ENCODE measurements at places on chromosomes 5 and 9.

GRCh38 chr5:61159070-61159469, 3.2 kb downstream of the SMIM15 start:
- no peak for DNase-seq

GRCh38 chr9:85425153-85425611, 316.6 kb downstream of the AGTPBP1 start:
- no peak for DNase-seq

DNA sequence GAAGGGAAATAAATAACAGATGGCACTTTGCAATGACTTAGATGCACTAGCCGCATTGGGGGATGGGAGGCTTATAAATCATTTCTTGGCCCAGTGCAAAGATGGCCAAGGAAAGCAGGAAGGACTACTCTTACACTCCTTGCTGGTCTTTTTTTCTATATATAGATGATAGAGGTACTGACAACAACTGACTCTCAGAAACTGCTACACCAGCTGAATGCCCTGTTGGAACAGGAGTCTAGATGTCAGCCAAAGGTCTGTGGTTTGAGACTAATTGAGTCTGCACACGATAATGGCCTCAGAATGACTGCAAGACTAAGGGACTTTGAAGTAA, 1.7 kb downstream of the CCNG1 start:
- DNase-seq, result no peak

GRCh38 chr5:111953351-111954127, 196.5 kb upstream of the NREP start:
- DNase-seq, result no peak

DNA sequence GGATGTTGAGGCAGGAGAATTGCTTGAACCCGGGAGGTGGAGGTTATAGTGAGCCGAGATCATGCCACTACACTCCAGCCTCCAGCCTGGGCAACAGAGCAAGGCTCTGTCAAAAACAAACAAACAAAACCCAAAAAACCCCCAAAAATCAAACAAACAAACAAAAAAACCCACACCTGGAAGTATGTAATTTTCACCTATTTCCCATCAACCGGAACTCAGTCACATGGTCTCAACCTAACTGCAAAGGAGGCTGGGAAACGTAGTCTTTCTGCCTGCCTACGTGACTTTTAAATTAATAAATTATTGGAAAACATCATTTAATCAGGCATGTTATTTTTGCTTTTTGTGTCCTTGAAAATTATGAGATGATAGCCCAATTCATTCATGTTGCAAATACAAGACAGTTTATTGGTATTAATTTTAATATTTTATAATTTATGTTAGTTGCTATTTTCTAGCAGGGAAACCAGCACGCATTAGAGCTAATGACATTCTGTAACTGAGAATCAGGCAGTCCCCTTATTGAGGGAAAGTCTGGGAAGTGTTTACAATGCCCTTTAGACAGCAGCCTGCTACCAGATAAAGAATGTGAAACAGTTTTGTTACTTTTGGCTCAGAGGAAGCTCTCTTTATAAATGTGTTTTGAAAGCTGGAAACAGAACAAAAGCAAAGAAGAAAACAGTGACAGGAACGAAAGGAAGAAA, 110.3 kb downstream of the NXNL2 start:
- no peak for DNase-seq

DNA sequence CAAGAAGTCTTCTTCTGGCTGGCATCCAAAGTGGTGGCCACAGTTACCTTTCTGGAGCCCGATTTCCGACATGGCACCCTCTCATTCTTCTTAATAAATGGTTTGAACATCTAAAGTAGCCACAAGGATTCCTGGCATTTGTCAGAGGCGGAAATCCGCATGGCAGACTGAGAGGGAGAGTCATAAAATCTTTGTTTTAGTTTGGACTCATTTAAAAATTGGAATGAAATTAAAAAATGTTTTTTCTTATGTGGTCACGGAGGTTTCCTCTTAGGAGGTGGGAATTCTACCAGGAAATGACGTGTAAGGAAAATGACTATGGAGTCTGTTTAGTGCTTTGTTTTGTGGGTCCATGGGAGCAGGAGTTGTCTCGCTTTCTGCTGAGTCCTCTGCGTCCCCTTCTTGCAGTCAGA, 133.0 kb upstream of the PTCH1 start:
- DNase-seq, result no peak

GRCh38 chr5:157772127-157772526, 28.6 kb downstream of the LSM11 start:
- DNase-seq, result no peak

- no peak for DNase-seq
Observed at GRCh38 chr9:109802491-109802890, 22.5 kb downstream of the PALM2AKAP2 start.

GRCh38 chr9:15421532-15421931, 1.1 kb upstream of the SNAPC3 start:
- no peak for DNase-seq

GRCh38 chr5:100519075-100519474, 16.1 kb upstream of the FAM174A start:
- no peak for DNase-seq

- DNase-seq, result no peak
Observed at GRCh38 chr5:136053336-136054141, 24.8 kb downstream of the TGFBI start.

- DNase-seq, result no peak
Observed at GRCh38 chr9:113152699-113153098, 1.9 kb downstream of the SLC31A2 start.

GRCh38 chr9:89633404-89633803, 28.6 kb downstream of the GADD45G start:
- no peak for DNase-seq

GRCh38 chr5:178107756-178108310, 5.5 kb upstream of the N4BP3 start:
- DNase-seq, result no peak

DNA sequence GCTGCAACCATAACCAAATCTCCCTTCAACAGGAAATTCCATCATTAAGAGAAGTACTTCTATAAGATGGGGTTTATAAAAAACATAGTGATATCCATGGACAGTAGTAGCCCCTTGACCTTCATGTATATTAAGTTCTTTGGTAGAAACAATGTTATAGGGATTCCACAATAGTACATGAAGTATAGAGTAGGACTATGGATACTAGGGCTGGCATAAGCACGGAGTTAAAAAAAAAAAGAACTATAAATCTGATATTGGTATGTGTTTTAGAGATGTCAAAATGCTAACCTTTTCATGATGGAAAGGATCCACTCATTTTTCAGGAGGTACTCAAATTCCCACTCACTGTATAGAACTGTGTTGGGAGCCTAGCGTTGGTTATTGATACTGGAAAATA, 337.6 kb downstream of the FGF10 start:
- DNase-seq, result no peak

DNA sequence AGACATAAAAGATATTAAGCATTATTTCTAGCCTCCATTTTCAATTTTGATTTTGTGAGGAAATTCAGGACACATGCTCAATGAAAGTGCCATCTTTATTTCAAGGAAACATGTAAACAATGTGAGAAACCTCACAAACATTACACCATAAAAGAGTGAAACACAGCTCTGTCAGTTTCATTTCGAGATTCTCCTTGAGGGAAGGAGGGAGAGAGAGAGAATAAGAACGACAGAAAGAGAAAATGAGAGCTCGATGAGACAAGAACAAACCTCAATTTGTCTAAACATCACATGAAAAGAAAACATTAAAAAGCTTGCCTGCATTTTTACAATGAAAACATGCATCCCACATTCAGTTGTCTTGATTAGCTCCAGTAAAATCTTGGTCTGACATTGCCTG, 553.5 kb upstream of the MEF2C start:
- DNase-seq, result no peak

DNA sequence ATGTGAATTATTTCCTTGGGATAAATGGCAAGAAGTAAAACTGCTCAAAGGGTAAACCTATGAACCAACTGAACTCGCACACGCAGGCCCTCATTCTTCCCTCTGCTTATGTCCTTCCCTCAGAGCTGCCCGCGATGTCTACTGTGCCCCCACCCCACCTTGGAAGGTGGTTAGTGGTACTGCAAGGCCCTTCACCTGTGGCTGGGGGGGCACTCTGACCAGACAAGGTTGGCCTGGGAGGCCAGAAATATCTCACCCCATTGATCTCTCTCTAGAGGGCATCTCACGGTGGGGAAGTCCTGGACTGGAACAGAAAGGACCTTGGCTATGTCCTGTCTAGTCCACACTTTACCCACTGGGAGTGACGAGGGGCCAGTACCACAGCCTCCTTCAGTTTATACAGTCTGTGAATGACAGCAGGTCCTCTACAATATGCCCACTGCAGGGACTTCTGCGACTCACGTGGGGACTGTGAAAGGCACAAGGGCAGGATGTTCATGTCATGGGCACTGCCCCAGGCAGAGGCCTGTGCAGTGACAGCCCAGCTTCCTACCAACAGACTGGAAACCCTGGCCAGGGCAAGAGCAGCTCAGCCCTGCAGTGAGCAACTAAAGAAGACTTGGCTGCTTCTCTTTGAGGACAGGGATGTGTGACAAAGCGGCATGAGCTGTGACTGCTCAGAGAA, 56.8 kb upstream of the SYNPO start:
- DNase-seq, result no peak

DNA sequence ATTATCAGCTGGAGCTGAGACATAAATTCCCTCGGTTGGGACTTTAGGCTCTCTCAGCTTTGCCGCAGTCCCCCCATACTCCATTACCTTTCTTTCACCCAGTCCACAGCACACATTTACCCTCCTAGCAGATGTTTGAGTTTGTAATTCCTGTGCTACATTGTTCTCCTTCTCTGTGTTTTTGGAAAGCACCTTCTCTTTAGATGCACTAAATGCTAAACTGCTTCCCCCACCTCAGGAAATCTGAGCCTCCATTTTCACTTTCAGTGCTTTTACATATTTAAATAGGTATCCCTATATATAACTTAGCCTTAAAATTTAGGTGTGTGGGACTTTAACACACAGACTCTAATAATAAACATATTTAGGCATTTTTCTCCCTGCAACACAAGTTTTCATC, 356.9 kb downstream of the NFIB start:
- no peak for DNase-seq

DNA sequence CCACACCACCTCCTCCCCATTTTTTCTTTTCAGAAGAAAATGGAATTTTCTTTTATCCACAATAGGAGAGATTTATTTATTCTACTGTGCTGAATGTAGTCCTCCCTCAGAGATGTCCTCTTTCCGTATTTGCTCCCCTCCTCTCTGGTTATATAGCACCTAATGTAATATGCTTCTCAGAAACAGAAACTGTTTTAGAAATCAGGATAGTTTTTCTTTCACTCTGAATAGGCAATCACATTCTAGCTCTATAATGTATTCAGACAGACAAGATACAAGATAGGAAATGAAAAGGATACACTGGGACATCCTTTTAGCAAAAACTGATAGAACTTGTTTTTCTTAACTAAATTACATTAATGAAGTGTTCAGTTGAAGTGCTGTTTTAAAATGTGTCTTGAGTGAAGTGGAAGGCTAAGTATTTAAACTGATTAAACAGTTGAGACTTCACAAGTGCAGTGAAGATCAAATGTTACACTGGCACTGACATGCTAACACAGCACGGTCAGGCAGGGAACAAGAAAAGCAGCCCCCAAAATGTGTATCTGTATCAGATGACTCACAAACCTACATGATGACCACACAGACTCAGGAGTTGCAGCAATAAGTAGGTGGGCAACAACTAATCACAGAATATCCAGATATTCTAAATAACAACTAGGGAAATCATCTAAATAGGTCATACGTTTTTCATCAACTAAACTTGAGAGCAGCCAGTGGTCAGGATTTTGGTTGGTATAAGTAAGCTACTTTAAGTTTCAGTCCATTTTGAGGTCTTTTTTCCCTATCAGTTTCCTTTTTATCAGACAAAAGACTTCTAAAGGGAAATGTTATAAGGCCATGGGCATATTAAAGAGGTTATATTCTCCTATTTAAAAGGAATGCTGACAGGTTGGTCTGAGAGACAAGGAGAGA, 260.4 kb downstream of the MLLT3 start:
- no peak for DNase-seq

Data from SHP77 treated with DMSO at 0.1 percent for 48 hours (cell line).